ENCODE measurements at places on chromosomes 2 and 18.

DNA sequence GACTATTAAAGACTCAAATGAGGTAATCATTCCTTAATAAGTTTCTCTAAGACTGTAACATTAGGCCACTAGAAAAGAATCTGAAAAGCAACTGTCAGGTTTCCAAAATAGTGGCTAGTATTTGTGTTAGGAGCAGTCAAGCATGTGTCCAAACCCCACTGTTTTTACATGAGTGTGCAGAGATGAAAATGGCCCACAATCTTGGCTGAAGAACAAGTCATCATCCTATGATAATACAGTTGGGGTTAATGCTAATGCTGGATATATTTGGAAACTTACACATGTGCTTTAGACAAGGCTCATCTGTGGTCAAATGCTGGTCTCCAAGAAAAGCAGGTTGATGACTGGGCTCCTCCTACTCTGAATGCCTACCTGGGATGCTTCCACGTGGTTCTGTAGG, 73.6 kb downstream of the MAIP1 start:
- no peak for DNase-seq

DNA sequence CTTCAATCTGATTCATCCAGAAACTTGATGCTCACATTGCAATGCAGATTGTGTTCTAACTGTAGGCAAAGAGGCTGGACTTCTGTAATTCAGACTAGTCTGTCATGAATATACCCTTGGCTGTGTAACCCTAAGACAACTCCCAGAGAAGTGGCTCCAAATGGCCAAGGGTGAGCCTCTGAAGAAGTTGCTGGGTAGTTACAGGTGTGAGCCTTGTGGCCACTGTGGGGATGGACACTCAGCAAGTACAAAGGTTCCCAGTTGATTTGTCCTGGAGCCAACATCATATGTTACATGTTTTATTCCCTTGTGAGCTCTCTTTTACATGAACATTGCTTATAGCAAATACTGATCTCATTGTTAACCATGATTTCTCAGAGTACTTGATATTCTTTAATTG, 94.8 kb upstream of the KCNJ3 start:
- no peak for DNase-seq

GRCh38 chr2:19748073-19748375, 153.8 kb downstream of the TTC32 start:
- no peak for DNase-seq

- no peak for DNase-seq
These were observed 460 bp upstream of the SEMA4F start for GRCh38 chr2:74653589-74653984.
